ENCODE measurements at places on chromosomes 2 and 18.

DNA sequence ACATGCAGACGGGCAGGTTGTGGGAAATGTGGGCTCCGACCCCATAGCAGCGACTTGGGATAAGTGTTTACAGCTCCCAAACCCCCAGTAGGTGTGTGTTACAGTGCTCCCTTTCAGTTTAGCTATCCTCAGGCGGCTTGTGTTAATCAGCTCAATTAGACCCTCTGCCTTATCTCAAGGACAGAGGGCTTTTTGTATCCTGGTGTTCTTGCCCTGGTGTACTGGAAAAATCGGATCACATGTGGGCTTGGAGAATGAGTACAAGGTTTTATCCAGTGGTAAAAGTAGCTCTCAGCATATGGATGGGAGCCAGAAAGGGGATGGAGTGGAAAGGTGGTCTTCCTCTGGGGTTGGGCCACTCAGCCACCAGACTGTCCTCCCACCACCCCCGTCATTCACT, 264.7 kb upstream of the SYT4 start:
- DNase-seq: no peak

DNA sequence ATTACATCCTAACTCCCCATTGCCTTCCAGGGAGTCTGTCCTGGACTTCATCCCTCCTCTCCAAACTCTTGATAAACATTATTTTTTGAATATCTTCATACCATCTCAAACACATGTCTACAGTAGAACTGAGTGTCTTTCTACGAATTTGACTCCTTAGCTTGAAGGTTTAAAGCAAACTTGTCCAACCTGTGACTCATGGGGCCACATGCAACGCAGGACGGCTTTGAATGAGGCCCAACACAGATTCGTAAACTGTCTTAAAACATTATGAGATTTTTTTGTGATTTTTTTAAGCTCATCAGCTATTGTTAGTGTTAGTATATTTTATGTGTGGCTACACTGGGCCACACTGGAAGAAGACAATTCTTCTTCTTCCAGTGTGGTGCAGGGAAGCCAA, 98.1 kb downstream of the PARD3B start:
- no peak for DNase-seq

DNA sequence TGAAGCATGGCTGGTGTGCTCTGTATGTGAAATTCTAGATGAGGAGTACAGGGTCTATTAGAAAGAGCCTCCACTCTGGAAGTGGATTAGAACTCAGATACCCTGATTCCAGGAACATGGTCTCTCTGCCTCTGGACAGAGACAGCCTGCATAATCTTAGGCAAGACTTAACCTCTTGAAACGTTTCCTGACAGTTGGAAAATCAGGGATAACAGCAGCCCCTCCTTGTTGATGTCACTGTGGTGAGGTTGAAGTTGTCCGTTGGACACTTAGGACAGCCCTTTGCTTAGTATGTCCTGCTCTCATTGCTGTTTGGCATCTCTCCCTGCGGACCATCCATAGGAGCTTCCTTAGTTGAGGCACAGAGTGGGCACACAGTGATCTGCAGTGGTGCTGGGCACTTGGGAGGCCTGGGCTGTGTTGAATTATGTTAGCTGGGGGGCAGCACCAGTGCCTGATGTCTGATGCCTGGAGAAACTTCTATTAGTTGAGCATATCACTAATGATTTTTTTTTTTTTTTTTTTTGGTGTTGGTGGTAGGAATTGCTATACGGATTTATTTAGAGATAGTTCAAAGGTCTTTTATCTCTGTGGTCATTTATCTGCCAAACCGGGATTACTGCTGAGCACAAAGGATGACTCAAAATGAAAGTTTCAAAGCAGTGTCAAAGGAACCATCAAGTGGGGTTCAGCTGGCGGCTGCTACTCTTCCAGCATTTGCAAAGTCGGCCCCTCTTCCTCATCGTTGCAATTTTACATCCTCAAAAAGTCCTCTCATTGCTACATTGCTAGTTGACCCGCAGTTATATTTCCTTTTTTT, 28.8 kb downstream of the SETBP1 start:
- no peak for DNase-seq

DNA sequence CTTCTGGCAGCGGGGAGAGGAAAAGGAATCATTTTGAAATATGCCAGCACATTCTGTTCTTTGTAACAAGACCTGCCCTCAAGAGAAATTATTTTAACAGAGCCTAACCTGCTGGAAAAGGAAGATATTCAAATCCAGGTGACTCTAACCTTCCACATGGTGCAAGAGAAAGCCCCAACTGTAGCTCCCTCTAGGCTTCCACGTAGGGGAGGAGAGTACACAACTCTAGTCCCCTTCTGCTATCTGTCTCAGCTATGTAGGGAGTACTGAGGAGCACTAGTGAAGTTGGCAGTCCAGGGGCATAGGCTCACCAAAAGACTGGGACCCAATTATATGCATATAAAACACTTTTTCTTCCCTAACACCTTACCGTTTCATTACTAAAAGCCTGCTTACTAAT, 82.2 kb upstream of the SIX3 start:
- no peak for DNase-seq

DNA sequence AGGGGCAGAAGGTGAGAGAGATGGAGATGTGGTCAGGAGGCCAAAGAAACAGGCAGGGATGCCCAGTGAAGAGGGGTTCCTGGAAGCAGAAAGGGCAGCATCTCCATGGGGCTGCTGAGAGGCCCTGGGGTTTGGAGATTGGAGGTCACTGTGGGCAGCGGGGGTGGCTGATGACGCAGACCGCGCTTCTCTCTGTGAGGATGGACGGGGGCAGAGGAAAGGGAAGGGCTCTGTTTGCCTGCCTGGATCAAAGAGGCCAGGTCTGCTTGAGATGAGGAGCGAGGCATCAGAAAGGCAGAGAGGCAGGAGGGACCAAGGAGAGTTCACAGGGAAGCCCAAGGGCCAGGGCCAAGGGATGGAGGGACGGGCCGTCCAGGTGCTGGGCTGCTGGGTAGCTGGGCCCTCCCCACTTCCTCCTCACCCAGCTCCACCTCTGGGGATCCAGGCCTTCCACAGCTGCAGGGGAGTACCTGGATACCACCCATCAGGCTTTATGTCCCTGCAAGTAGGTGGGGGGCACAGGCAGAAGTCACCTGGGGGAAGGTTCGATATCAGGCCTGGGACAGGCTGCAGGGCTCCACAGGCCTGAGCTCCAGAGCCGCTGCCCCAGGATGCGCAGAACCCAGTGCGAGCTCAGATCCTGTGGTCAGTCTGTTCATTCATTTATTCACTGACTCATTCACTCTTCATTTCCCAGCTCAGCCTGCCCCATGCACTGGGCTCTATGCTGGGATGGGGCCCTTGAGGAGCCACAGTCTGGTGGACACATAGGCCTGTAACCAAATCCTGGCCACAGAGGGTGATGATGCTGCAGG, 30.6 kb downstream of the ADRA2B start:
- DNase-seq: no peak

DNA sequence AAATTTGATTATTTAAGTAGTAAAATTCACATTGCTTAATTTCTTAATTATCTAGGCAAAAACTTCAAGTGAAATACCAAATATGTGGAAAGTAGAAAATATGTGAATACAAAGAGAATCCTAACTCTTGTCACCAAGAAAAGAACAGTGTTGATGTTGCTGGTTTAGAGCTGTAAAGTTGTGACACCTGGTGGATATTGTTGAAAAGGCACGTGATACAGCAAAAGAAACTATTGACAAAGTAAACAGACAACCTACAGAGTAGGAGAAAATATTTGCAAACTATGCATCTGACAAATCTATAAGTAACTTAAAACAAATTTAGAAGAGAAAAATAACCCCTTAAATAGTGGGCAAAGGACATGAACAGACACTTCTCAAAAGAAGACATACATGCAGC, 25.6 kb upstream of the ZC3H15 start:
- no peak for DNase-seq

- no peak for DNase-seq
Measured at GRCh38 chr2:172790404-172790803, 54.8 kb downstream of the RAPGEF4 start.

- DNase-seq: no peak
Measured at GRCh38 chr18:69432847-69433246, 32.2 kb downstream of the DOK6 start.

- DNase-seq: no peak
Measured at GRCh38 chr2:65351234-65351947, 81.0 kb downstream of the SPRED2 start.

DNA sequence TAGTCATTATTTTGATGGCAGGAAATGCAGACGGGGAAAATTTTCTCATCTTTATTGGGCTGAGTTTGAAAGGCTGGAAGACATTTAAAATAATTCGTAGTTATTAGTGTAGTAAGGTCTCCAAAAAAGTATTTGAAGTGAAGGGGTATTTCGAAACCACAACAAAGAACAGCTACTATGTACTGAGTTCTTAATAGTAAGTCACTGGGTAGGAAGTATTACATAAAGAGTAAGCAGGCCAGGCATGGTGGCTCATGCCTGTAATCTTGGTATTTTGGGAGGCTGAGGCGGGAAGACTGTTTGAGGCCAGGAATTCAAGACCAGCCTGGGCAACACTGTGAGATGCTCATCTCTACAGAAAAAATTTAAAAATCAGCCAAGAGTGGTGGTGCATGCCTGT, 113.6 kb downstream of the MEP1B start:
- no peak for DNase-seq

GRCh38 chr18:76654577-76654976, 159.5 kb upstream of the ZNF516 start:
- no peak for DNase-seq

DNA sequence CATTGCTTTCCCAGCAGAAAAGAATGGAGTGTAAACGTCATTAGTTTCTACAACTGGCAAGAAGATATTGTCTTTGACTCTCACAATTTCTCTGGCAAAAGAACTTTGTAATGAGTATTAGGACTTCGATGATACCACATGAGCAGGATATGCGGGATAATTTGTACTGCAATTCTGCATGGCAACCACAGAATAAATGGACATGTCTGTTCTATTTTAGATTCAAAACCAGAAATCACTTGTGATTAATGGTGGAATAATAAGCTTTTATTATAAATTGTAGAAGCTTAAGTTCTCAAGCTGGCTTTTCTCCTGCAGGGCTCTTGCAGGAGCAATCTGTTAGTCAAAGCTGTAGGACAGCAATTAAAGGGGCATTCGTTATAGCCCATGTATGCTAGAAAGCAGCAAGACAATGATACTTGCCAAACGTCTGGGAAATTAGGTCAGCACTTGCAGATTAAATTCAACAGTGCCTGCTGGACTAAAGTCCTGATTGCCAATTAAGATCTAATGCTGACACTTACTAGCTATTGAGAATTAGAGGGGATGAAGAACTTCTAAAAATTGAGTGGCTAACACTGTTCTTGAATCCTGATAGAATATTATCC, 177.9 kb downstream of the PTH2R start:
- no peak for DNase-seq

GRCh38 chr18:62186499-62186773, 420 bp downstream of the PIGN start:
- DNase-seq: no peak

- DNase-seq: no peak
Measured at GRCh38 chr2:238346544-238346943, 26.2 kb downstream of the TRAF3IP1 start.

- DNase-seq: no peak
Measured at GRCh38 chr2:105580870-105581554, 163.7 kb upstream of the NCK2 start.

- DNase-seq: no peak
Measured at GRCh38 chr18:59708988-59709387, 11.8 kb upstream of the CCBE1 start.

- no peak for DNase-seq
Measured at GRCh38 chr2:186848873-186849578, at the start of gene ZSWIM2. TSS of gene ZSWIM2 (minus strand) at chr2:186849170. CDS start at chr2:186849130, 40 bp downstream.

- DNase-seq: no peak
Measured at GRCh38 chr2:208781166-208781565, 374.6 kb downstream of the PTH2R start.

- DNase-seq: no peak
Measured at GRCh38 chr2:17718689-17719088, 34.9 kb downstream of the SMC6 start.

GRCh38 chr18:12741351-12741750, 38.5 kb downstream of the PSMG2 start:
- no peak for DNase-seq

DNA sequence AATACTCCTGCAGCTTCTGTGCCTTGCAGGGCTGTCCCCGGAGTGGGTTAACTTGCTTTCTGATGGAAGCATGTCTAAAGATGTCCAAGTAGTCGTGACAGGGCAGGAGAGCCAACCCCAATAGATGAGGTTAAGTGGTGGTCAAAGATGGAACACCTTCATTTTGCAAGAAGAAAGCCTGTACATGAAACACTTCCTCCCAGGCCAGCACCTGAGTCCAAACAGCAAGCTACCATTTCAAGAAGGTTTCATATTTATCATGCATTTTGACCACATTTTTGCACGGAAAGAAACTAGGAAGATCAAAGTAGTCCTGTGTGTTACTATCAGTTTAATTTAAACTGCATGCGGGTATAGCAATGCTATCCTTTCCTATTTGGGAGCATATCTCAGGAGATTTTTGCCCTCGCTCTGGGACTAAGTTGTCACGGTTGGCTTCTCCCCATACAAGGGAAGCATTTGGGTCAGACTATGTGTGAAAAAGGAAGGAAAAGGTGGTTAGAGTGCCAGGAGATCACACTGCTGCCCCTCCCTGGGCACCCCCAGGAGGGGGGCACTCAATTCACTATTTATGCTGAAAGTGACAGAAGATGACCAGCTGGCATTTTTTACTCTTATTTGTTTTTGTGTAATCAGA, 187.6 kb downstream of the ZNF521 start:
- DNase-seq: no peak

GRCh38 chr2:128520791-128521190, 202.1 kb upstream of the HS6ST1 start:
- no peak for DNase-seq

DNA sequence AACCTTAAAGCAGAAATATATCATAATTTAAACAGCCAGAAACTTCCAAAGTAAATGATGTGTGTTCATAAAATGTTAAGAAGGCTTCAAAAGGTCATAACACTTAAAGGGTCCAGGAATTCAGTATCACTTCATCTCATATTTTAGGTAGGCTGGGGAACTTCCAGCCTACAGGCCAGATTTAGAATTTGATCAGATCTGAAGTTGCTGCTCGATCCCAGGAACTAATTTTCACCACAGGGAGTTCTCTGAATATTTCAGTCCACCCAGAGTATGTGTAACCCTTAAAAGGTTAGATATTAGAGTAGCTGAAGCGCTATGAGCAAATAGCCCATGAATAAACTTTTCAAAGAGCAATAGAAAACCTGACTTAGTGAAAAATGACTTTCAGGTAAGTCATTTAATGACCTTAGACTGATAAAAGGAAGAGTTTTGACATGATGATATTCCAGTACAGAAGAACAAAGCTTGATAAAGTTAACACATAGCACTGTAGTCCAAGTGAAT, 1.7 kb downstream of the WIPF1 start:
- DNase-seq: no peak

DNA sequence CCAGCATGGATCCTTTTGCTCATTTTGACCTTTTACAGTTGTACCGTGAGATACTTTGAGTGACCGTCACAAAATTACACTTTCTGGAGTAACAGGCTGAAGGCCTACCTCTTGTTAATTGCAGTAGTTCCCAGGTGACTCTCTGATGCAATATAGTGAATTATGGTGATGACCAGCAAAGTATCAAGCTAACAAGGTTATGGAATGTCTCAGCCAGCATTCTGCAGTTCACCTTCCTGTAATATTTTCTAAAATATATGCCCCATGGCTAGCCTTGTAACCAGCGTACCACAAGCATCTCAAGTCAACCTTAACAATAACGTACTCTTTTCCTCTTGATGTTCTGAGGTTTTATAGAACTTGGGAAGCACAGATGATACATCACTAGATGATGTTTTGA, 234.7 kb downstream of the LTBP1 start:
- DNase-seq: no peak
